ENCODE measurements at places on chromosomes 7 and 10.

- no peak for DNase-seq
Observed at GRCh38 chr10:120650705-120651399, 193.8 kb downstream of the PLPP4 start.

- DNase-seq = no peak
Observed at GRCh38 chr10:126233182-126234148, 154.8 kb downstream of the ADAM12 start.

DNA sequence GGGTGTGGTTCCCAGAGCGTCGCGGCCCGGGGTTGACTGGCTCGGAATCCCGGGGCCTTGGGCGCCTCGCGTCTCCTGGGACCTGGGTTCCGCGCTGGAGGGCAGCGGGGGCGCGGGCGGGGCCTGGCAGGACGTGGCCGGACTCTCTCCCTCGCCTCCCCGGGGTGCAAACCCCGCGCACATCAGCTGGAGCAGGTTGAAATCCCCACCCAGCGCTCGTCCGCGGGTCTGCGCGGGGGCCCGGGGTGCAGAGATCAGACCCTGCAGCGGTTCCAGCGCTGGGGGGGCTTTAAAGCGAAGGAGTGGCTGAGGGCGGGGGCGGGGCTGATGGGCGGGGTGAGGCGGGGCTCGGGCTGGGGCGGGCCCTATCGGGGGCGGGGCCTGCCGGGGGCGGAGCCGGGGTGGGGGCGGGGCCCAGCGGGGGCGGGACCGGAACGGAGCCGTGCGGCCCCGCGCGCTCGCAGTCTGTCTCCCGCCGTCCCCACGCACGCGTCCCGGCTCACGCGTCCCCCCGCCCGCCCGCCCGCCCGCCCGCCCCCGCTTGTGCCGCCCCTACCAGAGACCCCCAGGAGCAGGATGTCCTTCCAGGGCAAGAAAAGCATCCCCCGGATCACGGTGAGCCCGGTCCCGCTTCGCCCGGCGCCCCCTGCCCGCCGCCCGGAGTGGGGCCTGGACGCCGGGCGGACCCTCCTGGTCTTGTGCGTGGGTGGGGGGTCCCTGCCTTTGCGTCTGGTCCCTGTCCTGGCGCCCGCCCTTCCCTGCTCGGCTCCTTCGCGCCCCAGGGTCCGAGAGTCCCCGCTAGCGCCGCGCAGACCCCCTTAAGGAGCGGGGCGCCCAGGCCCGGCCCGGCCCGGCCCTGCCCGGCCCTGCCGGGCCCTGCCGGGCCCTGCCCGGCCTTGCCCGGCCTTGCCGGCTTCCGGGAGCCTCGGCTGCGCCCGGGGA lies at the start of gene DPYSL4:
Gene DPYSL4 (plus strand): TSS at position 461 of the 942 bp plus-strand sequence. CDS start 116 bp downstream, at position 577.
- DNase-seq = no peak

DNA sequence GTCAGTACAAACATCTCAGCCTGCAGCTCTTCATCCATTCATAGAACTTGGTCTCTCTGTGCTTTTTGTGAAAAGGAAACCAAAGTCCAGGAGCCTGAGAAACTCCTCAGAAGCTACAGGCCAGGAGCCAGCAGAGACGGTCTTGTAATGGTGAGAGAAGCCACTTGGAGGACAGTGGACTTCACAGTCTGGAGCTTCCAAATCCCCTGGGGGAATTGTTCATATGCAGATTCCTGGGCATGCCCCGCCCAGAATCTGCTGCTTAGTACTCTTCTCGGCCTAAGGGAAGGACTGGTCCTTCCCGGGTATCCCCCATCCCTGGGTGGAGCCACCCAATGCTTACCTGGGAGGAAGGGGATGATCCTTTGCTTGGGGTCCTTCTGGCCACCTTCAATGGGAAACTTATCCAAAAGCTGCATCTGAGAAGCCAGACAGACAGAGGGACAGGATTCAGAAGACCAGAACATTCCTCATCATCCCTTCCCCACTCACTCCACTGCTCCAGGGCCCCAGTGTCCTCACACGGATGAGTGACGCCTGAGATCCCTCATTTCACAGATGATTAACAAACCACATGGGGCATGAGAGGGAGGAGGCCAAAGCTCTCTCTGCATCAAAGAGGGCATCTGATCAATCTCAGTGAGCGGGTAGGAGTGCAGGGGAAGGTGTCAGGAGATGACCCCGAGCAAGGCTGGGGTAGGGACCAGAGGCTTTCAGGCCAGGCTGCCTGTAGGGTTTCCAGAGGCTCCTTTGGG lies 88.4 kb downstream of the SH3PXD2A start:
- DNase-seq = no peak

- DNase-seq = no peak
Observed at GRCh38 chr7:126972571-126972970, 280.2 kb downstream of the GRM8 start.

GRCh38 chr10:95656291-95657164 lies at the start of gene ALDH18A1:
TSS of gene ALDH18A1 (minus strand) at chr10:95656711. CDS start at chr10:95653377, 3,334 bp downstream.
- peak; percentile 90 for DNase-seq

DNA sequence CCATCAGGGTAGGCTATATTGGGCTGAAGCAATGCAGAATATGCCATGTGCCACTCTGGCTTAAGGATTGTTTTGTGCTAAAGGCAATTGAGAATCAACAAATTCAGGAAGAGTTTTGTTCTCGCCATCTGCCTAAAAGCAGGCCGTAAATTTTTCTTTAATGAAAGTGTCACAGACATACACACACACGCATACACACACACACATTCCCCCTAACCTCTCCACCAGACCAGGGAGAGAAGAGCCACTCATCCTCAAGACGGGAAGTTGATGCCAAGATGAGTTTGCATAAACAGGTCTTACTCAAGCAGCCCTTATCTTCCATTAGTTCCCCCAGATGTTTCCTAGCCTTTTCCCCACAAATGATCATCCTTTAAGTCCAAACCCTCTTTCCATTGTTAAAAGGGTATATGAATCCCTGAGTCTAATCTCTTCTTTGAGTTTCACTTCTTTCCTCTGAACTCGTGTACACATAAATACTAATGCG lies 59.6 kb upstream of the TRIM24 start:
- no peak for DNase-seq

DNA sequence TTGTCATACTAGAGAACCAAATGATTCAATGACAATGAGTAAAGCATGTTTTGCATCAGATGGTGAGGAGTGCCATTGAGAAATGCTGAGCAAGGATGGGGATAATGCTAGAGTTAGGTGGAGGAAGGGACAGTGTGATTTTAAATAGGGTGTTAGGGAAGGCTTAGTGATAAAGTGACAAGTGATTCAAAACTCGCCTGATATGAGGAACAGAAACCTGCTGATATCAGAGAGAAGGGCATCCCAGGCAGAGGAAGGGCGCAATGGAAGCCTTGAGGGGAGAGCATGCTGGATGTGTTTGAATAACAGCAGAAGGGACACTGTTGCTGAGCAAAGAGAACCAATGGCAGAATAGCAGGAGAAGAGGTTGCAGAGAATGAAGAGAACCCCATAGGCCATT lies 196.2 kb downstream of the NRG3 start:
- no peak for DNase-seq
